ENCODE measurements at places on chromosomes 2 and 18.

DNA sequence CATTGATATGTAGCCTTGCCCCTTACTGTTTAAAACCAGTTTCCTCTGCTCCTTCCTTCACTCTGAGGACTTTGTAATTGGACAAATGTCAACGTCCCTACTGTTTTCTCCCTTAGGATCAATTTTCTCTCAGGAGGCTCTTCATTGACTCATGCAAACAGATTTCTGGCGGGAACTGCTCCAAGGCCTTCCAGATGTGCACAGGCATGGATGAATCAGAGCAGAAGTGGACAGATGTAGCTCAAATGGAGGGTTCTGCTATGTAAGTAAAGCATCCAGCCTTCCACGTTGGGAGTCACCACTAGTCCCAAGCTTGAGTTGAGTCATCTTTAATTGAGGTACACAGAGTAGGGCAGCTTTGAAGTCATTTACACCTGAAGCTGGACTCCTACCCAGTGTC is 34.1 kb upstream of the ZDBF2 start:
- H3K36me3 ChIP-seq, result no peaks in the 10 kb centered on the region
- H3K27me3 ChIP-seq, result no peaks in the 10 kb centered on the region
- H3K4me3 ChIP-seq, result no peak overlapping the region
- no peak overlapping the region for H3K27ac ChIP-seq

DNA sequence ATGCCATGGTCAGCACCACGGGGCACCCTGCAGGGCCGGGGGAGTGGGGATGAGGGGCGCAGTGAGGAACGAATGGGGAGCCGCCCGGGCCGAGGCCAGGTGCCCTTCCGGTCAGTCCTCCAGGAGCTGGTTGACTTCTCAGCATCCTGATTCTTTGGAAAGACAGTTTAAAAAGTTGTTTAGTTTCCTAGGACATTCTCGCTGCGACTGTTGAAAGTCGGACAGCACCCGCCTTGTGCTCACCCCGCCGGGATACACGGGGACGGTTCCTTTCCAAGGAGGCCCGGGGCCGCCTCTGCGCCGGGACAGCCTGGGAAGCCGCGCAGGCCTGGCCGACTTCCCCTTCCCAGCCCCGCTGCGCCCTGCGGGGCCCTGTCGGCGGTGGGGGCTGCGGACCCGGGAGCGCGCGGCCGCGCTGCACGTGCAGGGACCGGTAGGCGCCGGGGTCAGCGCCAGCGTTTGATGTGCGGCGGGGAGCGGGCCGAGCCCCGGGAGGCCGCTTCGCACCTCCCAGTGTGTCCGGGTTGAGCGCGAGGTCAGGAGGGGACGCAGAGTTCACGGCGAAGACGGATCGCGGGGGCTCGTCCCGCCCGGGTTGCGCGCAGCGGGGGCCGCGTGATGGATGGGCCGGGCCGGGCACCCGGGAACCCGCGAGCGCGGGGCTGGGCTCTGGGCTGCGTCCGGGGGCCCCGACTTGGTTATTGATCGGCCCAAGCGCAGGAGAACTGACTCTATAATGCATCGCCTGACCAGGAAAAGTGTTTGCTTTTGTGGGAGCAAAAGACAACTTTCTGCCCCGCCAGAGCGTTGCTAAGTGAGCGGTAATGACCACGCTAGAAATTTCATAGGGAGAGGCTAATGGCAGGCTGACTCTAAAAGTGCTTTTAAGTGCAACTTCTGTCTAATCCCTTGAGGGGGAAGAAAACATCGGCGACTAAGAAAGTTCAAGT is 28.0 kb upstream of the SMIM21 start:
- H3K27me3 ChIP-seq, result peaks cover 2% of the 10 kb centered on the region
- peak overlapping the region; percentile 33 for H3K4me3 ChIP-seq
- no peaks in the 10 kb centered on the region for H3K36me3 ChIP-seq
- peak overlapping the region; percentile 14 for H3K27ac ChIP-seq
- peak; percentile 52 for DNase-seq
- peaks cover 15% of the 10 kb centered on the region for H3K4me1 ChIP-seq

GRCh38 chr2:98084869-98085238 is 2.1 kb upstream of the VWA3B start:
- peaks cover 4% of the 10 kb centered on the region for H3K4me1 ChIP-seq
- no peak for DNase-seq

- DNase-seq, result peak; percentile 34
- no peaks in the 10 kb centered on the region for H3K4me1 ChIP-seq
- H3K36me3 ChIP-seq, result no peaks in the 10 kb centered on the region
- H3K27me3 ChIP-seq, result peaks cover 6% of the 10 kb centered on the region
- no peak overlapping the region for H3K27ac ChIP-seq
Observed at GRCh38 chr18:78069784-78070664, 820.4 kb downstream of the GALR1 start.

DNA sequence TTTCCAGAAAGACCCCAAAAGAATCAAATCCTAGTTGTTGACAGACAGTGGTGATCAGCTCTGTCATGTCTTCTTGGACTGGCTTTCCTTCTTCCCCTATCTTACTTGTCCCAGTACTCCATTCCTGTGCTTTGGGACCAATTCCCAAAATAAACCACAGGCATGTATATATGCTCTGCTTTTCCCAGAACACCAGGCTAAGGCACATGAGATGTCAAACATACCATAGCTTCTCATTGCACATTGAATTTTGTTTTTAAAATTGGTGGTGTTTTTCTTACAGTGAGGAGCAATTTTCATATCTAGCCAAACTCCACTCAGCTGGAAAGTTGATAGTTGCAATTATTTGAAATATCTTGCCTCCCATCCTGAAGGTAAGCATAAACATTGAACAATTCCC is 88.9 kb upstream of the RGPD4 start:
- H3K4me3 ChIP-seq, result no peak overlapping the region
- H3K27me3 ChIP-seq, result no peaks in the 10 kb centered on the region
- H3K27ac ChIP-seq, result no peak overlapping the region
- no peaks in the 10 kb centered on the region for H3K36me3 ChIP-seq
- H3K4me1 ChIP-seq, result no peaks in the 10 kb centered on the region
- DNase-seq, result no peak

DNA sequence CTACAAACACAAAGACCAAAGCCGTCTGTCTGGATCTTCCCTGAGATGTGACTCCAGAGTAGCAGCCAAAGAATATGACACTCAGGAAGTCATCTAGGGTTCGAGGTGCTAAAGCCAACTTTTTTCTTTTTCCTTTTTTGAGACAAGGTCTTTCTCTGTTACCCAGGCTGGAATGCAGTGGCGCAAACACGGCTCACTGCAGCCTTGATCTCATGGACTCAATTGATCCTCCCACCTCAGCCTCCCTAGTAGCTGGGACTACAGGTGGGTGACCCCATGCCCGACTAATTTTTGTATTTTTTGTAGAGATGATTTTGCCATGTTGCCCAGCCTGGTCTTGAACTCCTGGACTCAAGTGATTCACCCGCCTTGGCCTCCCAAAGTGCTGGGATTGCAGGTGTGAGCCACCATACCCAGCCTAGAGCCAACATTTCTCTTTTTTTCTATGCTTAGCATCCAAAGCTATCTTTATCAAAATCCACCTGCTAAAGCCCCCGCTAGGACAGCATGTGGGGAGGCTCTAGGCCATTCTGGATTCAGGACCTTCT is 92.8 kb downstream of the TMEM17 start:
- H3K36me3 ChIP-seq, result no peaks in the 10 kb centered on the region
- H3K27ac ChIP-seq, result no peak overlapping the region
- no peaks in the 10 kb centered on the region for H3K27me3 ChIP-seq
- H3K4me1 ChIP-seq, result peaks cover 12% of the 10 kb centered on the region
- no peak for DNase-seq
